GM23338 (cell line): ENCODE measurements at places on chromosomes 11 and 22.

DNA sequence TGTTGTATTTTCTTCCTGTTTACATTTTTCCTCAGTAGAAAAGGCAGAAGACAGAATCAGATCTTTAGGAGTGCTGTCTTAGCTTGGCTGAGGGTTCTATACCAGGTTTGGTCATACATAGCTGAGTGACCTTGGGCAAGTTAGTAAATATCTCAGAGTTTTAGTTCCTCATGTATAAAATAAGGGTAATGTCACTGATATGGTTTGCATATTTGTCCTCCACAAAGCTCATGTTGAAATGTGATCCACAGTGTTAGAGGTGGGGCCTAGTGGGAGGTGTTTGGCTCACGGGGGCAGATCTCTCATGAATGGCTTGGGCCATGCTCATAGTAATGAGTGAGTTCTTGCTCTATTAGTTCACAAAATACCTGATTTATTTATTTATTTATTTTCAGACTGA is 7.5 kb upstream of the HTR3A start:
- no peak for DNase-seq

DNA sequence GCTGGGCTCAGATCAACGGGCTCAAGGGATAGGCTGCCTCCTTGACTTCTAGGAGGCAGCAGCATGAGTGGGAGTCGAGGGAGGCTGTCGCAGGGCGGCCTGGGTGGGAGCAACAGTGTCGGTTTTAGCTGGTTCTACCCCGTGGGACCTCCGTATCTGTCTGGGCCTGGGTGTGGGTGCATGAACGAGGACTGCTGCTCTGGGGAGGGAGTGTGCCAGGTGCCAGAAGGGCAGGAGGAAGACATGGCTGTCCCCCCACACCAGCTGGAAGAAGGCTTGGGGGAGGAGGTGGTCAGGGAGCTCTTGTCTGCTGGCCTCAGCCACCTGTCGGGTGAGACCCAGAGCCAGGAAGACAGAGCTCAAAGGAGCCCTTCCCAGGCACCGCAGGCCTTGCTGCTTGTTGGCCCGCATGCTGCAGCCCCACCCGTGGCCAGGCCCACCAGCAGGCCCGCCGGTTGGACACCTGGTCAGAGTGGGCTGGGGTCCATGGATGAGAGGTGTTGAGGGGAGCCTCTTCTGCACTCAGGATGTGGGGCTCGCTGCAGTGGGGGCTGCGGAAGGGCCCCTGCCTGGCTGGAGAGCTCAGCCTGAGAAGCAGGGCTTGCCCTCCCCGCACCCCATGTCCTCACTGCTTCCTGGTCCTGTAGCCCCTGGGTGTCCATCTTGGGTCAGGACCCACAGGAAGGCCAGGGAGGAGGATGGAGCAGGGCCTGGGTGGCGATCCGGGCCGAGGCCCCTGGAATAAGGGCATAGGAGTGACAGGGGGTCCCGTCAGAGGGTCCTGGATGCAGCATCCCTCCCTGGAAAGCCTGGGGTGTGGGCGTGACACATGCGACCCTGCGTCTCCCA is 3.4 kb downstream of the CEND1 start:
- DNase-seq: no peak

DNA sequence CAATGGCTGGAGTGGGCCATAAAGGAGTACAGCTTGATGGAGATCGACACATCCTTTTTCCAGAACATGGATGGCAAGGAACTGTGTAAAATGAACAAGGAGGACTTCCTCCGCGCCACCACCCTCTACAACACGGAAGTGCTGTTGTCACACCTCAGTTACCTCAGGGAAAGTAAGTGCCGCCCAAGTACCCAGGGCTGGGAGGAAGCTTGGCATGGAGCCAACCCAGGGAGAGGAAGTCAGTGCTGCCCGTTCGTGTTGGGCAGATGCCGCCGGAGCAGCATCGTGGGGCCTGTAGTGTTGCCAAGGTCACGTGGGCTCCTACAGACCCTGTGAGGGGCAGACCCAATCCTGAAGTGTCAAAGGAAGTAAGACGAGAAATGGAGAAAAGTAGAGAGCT is 78.9 kb downstream of the FLI1 start:
- no peak for DNase-seq

GRCh38 chr11:43393765-43394355 is 35.1 kb downstream of the TTC17 start:
- DNase-seq: no peak

- DNase-seq: no peak
Observed at GRCh38 chr11:2580061-2580421, 119.8 kb downstream of the KCNQ1OT1 start.

- no peak for DNase-seq
Observed at GRCh38 chr11:47325271-47326041, 27.0 kb downstream of the MYBPC3 start.

- DNase-seq: no peak
Observed at GRCh38 chr11:118703563-118704106, 24.2 kb upstream of the TREH start.
